ENCODE measurements at places on chromosomes 13 and 19.

- no peak for DNase-seq
Observed at GRCh38 chr13:34216256-34216655, 398.3 kb downstream of the RFC3 start.

DNA sequence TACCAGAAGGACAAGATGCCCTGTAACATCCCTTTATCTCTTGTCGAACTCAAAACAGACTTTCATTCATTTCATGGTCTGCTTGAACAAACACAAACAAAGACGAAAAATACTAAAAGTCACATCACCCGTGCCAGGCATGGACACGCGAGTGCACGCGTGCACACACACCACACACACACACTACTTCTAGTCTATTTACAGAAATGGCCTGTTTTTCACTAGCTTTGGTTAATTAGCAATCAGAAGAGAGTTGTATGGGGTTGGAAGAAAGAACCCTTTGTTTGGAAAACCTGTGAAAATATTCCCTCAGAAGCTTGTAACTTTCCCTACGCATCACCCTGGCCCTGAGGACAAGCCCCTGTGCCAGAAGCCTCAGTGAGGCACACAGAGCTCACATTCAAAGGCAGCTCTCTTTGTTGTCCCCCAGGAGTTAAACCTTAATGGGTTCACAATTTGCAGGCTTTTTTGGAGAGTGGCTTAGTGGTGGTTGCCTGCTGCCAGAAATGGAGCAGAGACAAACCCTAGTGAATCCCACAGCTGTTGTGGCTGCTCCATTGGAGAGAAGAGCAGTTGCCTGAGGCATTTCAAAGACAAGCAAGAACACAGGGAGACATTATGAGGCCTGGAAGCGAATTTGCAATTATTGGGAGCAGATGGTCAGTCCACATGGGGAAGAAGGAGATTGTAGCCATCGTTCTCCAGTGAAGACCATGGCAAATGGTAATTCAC lies 55.9 kb downstream of the STARD13 start:
- peak; percentile 80 for DNase-seq

GRCh38 chr13:93957371-93957770 lies 522.1 kb downstream of the DCT start:
- DNase-seq: no peak

DNA sequence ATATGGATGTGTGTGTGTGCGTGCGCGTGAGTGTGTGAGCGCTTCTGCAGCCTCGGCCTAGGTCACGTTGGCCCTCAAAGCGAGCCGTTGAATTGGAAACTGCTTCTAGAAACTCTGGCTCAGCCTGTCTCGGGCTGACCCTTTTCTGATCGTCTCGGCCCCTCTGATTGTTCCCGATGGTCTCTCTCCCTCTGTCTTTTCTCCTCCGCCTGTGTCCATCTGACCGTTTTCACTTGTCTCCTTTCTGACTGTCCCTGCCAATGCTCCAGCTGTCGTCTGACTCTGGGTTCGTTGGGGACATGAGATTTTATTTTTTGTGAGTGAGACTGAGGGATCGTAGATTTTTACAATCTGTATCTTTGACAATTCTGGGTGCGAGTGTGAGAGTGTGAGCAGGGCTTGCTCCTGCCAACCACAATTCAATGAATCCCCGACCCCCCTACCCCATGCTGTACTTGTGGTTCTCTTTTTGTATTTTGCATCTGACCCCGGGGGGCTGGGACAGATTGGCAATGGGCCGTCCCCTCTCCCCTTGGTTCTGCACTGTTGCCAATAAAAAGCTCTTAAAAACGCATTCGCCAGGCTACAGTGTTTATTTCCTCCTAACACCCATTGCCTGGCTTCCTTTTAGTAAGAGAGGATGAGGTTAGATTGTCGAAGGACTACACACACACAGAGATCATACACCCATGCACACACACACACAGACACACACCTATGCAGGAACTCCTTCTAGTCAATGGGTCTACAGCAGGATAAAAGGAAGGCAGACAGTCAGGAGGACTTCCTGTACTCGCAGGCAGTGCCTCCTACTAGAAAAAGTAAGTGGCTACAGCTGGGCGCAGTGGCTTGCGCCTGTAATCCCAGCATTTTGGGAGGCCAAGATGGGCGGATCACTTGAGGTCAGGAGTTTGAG lies 7.1 kb downstream of the FOSB start:
- DNase-seq: no peak

- DNase-seq: no peak
Observed at GRCh38 chr19:35404879-35405622, 34.2 kb downstream of the GPR42 start.

GRCh38 chr13:80399340-80400163 lies 58.6 kb upstream of the SPRY2 start:
- no peak for DNase-seq

GRCh38 chr13:27174766-27175455 lies 3.3 kb upstream of the USP12 start:
- DNase-seq: no peak
